ENCODE measurements at places on chromosomes 13 and 19. TPM values are rescaled to one million over a fixed set of nuclear protein-coding genes. Genes with fewer than 3 reads are reported as not detected.

Gene SYCN
- total RNA-seq, result not detected

Gene FBN3
- 40.6 TPM for total RNA-seq

Gene CPB2
- total RNA-seq, result not detected

Gene EPS8L1
- 4.9 TPM for total RNA-seq

Gene TLE2
- 8.6 TPM for total RNA-seq

Gene LPAR2
- 25.8 TPM for total RNA-seq

Gene NOVA2
- total RNA-seq, result 19.7 TPM

Gene OR7D2
- total RNA-seq, result under 0.01 TPM

Gene TSHZ3
- 25.6 TPM for total RNA-seq

Gene TEX26
- total RNA-seq, result 0.74 TPM

Gene CDC16
- total RNA-seq, result 51.9 TPM

Gene PBX4
- total RNA-seq, result 8.6 TPM

Gene PDX1
- total RNA-seq, result not detected

Gene PSMD8
- total RNA-seq, result 89.0 TPM

Gene RNF17
- total RNA-seq, result not detected

Gene ZNF45
- 24.1 TPM for total RNA-seq

Data from temporal lobe (tissue), 4 donors.